ENCODE measurements at places on chromosomes 4 and X.

DNA sequence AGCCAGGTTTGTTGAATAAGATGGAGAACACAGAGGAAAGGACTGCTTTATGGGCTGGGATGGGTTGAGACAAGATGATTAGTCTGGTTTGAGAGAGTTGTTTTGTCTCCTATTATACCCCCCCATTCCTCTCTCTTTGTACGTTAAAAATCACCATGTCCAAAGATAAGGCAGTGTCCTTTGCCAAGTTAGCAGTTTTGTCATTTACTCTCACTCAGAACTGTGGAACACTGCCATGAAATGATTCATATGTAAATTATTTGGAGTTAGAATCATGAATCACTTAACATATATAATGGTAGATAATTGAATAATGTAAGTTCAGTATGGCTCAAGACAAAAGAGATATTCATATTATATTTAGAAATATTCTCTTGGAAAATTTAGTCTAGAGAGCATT, 151.3 kb downstream of the DCLK2 start:
- no peaks in the 10 kb centered on the region for H3K4me1 ChIP-seq
- H3K27me3 ChIP-seq, result no peaks in the 10 kb centered on the region

- no peak overlapping the region for H3K27ac ChIP-seq
- H3K27me3 ChIP-seq, result no peaks in the 10 kb centered on the region
- H3K4me1 ChIP-seq, result no peaks in the 10 kb centered on the region
- no peaks in the 10 kb centered on the region for H3K36me3 ChIP-seq
- no peak overlapping the region for H3K4me3 ChIP-seq
Observed at GRCh38 chr4:84905646-84906045, 60.8 kb downstream of the WDFY3 start.

DNA sequence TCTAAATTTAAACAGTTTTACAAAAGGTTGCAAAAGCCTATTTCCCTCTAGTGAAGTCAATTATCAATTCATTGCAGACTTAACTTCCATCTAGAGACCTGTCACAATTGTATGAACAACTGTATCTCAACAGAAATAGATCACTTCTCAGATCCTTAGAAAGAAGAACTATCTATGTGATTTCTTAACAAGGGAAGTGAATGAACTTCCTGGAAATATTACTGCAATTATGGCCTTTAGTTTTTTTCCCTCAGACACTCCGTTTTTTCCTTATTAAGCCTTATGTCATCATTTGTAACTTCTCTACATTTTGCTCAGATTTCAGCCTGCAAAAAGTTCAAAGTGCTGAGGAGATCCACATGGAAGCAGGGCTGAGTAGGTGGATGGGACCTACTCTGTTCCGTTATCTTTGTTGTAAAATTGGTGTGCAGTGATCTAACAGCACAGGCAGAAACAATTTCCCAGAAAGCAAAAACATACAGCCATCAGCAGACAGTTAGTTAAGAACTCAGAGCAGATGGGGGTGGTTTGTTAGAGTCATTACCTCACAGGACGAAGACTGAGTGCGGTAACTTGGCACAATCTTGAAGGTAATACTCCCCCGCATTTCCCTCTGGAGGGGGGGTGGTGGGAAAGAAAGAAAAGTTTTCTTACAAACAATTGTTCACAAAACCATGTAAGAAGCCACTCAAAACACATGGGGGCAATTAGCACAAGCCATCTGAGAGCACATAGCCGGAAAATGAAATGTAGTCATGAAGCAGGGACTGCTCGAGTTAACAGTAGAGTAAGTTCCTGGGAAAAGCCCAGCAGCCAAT, 112.3 kb downstream of the NYX start:
- no peaks in the 10 kb centered on the region for H3K36me3 ChIP-seq
- no peaks in the 10 kb centered on the region for H3K4me1 ChIP-seq
- no peak overlapping the region for H3K4me3 ChIP-seq
- DNase-seq, result no peak
- H3K27me3 ChIP-seq, result no peaks in the 10 kb centered on the region
- H3K27ac ChIP-seq, result no peak overlapping the region

DNA sequence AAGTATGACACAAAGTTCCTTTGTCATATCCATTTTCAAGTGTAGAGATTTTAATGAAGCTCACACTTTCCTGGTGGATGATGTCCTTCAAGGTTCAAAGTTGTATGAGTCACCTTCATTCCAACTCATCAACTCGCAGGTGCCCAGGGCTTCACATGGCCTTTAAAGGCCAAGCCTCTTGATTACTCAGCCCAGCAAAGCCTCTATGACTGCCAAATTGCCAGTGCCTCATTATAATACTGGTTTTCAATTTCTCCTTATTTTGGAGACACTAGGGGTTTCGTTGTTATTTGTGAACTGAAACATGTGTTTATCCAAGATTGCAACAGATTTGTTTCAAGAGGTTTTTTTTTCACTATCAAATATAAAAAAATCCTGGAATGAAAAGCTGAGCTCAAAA, 45.9 kb upstream of the PPP3CA start:
- no peaks in the 10 kb centered on the region for H3K27me3 ChIP-seq
- DNase-seq, result no peak
- H3K4me3 ChIP-seq, result no peak overlapping the region
- no peaks in the 10 kb centered on the region for H3K36me3 ChIP-seq
- H3K4me1 ChIP-seq, result no peaks in the 10 kb centered on the region

- no peak for DNase-seq
- no peak overlapping the region for H3K27ac ChIP-seq
- H3K36me3 ChIP-seq, result no peaks in the 10 kb centered on the region
- H3K4me1 ChIP-seq, result no peaks in the 10 kb centered on the region
- no peak overlapping the region for H3K4me3 ChIP-seq
Observed at GRCh38 chr4:114905017-114905416, 208.4 kb downstream of the NDST4 start.

GRCh38 chr4:148514581-148514980, 72.4 kb upstream of the NR3C2 start:
- no peak overlapping the region for H3K27ac ChIP-seq
- no peak for DNase-seq
- H3K4me1 ChIP-seq, result no peaks in the 10 kb centered on the region
- H3K4me3 ChIP-seq, result no peak overlapping the region
- H3K36me3 ChIP-seq, result no peaks in the 10 kb centered on the region

DNA sequence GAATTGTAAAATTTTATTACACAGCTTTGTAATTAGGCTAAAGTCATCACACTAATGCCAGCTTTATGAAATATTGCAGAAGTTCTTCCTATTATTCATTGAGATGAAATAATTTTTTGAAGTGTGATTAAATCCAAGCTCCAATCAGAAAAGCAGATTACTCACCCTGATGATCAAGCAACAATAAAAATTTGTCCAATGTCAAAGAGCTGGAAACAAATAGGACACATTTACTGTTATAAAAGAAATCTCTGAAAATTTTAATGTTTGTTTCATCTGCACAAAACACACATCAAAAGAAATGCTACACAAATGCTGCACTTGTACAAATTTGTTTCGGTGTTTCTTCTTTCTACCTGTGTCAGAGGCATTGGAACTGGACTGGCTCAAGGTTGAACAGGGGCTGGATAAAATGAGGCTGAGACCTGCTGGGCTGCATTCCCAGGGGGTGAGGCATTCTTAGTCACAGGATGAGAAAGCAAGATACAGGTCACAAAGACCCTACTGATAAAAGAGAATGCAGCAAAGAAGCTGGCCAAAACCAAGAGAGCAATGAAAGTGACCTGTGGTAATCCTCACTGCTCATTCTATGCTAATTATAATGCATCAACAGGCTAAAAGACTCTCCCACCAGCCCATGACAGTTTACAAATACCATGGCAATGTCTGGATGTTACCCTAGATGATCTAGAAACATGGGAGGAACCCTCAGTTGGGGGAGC, 78.3 kb downstream of the GASK1B start:
- H3K27ac ChIP-seq, result no peak overlapping the region
- no peaks in the 10 kb centered on the region for H3K36me3 ChIP-seq
- DNase-seq, result peak; percentile 60
- no peak overlapping the region for H3K4me3 ChIP-seq

- no peaks in the 10 kb centered on the region for H3K4me1 ChIP-seq
- no peak overlapping the region for H3K27ac ChIP-seq
- DNase-seq, result no peak
- no peaks in the 10 kb centered on the region for H3K36me3 ChIP-seq
- H3K27me3 ChIP-seq, result no peaks in the 10 kb centered on the region
Observed at GRCh38 chr4:111802191-111802590, 343.1 kb upstream of the FAM241A start.

DNA sequence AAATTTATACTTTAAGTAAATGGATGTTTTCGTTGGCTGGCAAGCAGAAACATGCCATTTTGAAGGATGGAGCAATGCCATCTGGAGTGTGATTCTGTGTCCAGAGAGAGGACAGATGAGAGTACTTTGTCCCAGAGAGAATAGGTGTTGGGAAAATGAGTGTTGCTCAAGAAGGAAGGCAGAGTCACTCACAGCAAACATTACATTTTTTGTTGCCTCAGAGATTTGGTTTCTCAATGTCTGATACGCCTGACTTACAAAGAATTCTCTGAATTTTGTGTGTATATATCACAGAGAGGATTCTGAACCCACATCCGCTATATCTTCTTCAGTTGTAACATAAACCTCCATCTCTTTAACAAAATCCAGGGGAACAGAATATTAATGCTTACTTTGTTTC, 102.8 kb upstream of the PCDH18 start:
- no peak overlapping the region for H3K4me3 ChIP-seq
- no peak overlapping the region for H3K27ac ChIP-seq
- H3K36me3 ChIP-seq, result no peaks in the 10 kb centered on the region
- no peaks in the 10 kb centered on the region for H3K27me3 ChIP-seq

DNA sequence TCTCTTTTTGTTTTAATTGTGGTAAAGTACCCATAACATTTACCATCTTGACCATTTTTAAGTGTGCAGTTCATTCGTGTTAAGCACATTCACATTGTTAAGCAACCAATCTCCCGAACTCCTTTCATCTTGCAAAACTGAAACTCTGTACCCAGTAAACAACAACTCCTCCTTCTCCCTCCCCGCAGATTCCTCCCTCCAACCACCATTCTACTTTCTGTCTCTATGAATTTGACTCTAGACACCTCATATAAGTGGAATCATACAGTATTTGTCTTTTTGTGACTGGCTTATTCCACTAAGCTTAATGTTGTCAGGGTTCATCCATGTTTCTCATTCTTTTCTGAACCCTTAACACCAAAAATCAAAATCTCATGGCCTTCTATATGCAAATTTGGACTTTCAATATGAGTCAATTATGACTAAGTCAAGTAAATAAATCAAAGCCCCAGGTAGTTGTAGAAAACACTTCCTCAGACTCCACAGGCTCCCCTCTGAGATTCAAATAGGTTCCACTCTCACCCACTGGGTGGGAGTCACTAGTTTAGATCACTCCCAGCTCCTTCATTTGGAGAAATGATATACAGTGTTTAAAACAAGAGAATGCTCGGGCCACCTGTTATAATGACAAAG, 9.8 kb upstream of the RTL5 start:
- no peaks in the 10 kb centered on the region for H3K27me3 ChIP-seq
- DNase-seq, result no peak
- H3K4me1 ChIP-seq, result no peaks in the 10 kb centered on the region
- H3K27ac ChIP-seq, result no peak overlapping the region
- H3K36me3 ChIP-seq, result no peaks in the 10 kb centered on the region
- H3K4me3 ChIP-seq, result no peak overlapping the region

DNA sequence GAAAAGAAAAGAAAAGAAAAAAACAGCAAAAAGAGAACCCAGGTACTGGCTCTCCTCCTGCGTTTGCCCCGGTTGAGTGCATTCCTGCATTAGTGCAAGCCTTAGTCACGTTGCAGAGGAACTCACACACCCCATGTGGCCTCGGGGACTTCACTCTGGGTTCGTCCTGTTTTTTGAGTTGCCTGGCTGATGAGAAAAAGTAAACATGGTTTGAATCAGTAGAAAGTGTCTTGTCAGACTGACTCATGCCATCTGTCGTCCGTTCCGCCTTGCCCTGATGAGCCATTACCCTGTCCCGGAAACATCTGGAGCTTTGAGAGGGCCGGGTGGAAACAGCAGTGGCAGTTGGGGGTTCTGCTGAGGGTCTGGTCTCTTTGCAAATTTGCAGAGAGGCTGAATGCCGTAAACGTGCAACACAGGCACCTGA, 16.3 kb downstream of the CD99 start:
- H3K36me3 ChIP-seq, result no peaks in the 10 kb centered on the region
- H3K27ac ChIP-seq, result no peak overlapping the region

GRCh38 chr4:89307446-89308160, at the start of gene GPRIN3:
Gene GPRIN3, minus strand, starts transcription at chr4:89307800. Its CDS starts 57,690 bp downstream, at chr4:89250110.
- peak within 1 kb of the TSS; percentile 83 for H3K27ac ChIP-seq
- no peaks in the 10 kb centered on the region for H3K27me3 ChIP-seq
- H3K4me1 ChIP-seq, result peaks cover 28% of the 10 kb centered on the region

DNA sequence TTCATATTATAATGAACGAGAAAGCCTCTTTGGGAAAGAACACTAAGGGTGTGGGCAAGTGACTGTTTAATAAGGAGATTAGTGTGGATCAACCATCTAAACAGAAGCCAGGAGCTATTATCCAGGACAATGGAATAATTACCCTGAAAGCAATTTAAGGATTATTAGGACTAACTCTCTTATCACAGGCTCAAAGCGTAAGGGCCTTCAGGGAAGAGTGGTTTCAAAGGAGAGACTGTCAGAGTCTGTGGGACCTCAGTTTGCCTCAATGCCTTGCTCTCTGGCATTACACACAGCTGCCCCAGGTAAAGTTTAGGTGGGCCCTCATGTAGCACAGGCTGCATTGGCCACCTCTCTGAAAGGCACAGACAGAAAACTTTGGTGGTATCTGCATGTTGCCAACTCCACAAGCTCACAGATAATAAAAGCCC, 717.2 kb upstream of the ADGRL3 start:
- no peak for DNase-seq
- no peak overlapping the region for H3K27ac ChIP-seq
- H3K27me3 ChIP-seq, result no peaks in the 10 kb centered on the region
- no peaks in the 10 kb centered on the region for H3K36me3 ChIP-seq
- H3K4me3 ChIP-seq, result no peak overlapping the region
- H3K4me1 ChIP-seq, result no peaks in the 10 kb centered on the region

GRCh38 chrX:68665502-68665901, 18.0 kb downstream of the STARD8 start:
- DNase-seq, result no peak
- no peaks in the 10 kb centered on the region for H3K27me3 ChIP-seq
- no peaks in the 10 kb centered on the region for H3K36me3 ChIP-seq

GRCh38 chr4:69576251-69576877, 63.1 kb downstream of the UGT2A2 start:
- H3K4me1 ChIP-seq, result no peaks in the 10 kb centered on the region
- no peak for DNase-seq
- H3K27me3 ChIP-seq, result no peaks in the 10 kb centered on the region
- H3K27ac ChIP-seq, result no peak overlapping the region
- H3K36me3 ChIP-seq, result no peaks in the 10 kb centered on the region

Measured in pancreas (tissue), 10 donors.